ENCODE measurements at places on chromosomes 1 and 21. TPM values are rescaled to one million over a fixed set of nuclear protein-coding genes. Genes with fewer than 3 reads are reported as not detected.

Gene CFAP107
- total RNA-seq = not detected

Gene NBPF20
- 9.5 TPM for total RNA-seq

Gene C1orf226
- 0.83 TPM for total RNA-seq

Gene LCE1C
- not detected for total RNA-seq

Gene FBXO2
- 1.6 TPM for total RNA-seq

Gene CFAP141
- total RNA-seq = not detected

Gene TCEA3
- 9.8 TPM for total RNA-seq

Gene EEIG2
- 9.5 TPM for total RNA-seq

Gene NEK2
- 17.3 TPM for total RNA-seq

Gene TLR5
- 0.14 TPM for total RNA-seq

Gene AQP10
- total RNA-seq = 0.05 TPM

Gene SLC6A9
- 11.0 TPM for total RNA-seq

Gene ZBTB40
- total RNA-seq = 10.1 TPM

Measured in smooth muscle cell of the umbilical artery (primary cell).